ENCODE measurements at places on chromosomes 1 and 21.

DNA sequence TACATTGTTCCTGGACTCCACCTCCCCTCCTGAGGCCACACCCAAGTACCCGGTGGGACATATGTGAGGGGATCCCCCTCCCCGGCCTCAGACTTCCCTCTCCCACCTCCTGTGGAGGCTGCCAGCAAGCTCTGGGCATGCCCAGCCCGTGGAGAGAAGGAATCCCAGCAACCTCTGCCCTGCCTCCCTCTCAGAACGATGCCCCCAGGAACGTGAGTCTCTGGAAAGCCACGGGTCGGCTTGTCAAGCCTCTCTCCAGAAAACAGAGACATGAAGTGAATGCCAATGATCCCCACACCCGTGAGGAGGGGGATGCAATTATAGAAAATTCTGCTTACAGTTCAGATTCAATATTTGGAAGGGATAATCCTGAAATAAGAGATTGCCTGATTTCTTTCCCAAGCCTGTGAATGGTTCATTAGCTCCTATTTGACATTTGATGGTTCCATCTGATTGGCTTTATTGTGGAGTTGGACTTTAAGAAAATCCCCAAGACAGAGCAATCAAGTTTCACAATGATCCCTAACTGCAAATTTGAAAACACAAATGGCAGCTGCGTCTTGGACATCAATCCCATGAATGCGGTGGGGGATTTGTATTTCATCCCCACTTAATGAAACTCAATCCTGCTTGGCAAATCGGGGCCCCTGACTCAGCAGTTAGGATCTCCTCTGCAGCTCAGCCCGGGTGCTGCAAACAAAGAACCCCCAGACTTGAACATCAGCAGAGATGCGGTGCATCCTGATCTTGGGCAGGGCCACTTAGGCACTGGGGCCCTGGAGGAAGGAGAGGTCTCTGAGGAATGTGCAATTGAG, 9.1 kb upstream of the GUCA2B start:
- DNase-seq: no peak

DNA sequence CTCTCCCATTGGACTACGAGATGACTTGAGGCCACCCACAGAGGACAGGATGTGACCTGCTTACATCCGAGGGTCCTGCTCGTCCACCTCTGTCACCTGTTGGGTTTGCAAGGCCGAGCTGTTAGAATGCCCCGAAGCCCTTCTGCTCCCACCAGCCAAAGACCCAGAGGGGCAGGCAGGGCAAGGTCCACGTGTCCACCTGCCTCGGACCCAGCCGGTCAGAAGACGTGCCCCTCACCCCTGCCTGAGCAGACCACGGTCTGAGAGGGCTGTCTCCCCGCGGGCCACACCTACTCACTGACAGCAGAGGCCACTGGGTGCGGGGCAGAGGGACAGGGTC, 30.3 kb upstream of the TRAPPC10 start:
- no peak for DNase-seq

GRCh38 chr1:23244256-23244761, 27.0 kb upstream of the HTR1D start:
- DNase-seq: no peak

GRCh38 chr1:90262791-90263190, 267.9 kb downstream of the ZNF326 start:
- DNase-seq: no peak

DNA sequence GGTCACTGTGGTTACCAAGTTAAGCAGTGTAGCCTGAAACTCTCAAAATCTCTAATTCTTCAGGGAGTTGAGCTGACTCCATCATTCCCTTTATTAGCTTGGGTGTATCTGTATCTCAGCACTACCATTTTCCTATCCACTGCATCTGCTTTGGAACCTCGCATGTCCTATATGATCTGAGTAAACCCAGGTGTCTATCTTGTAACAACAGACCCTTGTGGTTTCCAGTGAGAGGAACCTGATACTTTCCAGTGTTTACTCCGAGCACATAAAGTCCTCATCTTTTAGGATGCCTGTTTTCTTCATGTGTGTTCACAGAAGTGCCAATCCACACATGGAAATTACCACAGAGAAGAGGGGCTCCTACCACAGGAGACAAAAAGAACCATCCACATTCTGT, 650.4 kb downstream of the LMO4 start:
- no peak for DNase-seq

DNA sequence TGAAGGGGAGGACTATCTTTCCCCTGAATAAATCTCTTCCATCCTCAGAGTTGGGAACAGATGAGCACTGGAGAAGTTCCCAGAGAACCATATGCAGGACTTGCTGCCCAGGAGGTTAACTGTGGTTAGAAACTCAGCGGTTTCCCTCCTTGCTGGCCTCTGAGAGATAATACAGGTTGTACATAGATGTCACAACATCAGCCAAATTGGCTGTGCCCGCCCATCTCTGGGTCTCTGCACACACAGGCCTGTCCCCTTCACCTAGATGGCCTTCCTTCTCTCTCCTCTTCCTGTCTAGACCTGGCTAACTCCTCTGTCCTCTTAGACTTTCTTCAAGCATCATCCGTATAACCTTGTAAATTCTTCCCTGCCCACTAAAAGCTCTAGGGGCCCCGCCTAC, 5.7 kb downstream of the RGS5 start:
- no peak for DNase-seq

DNA sequence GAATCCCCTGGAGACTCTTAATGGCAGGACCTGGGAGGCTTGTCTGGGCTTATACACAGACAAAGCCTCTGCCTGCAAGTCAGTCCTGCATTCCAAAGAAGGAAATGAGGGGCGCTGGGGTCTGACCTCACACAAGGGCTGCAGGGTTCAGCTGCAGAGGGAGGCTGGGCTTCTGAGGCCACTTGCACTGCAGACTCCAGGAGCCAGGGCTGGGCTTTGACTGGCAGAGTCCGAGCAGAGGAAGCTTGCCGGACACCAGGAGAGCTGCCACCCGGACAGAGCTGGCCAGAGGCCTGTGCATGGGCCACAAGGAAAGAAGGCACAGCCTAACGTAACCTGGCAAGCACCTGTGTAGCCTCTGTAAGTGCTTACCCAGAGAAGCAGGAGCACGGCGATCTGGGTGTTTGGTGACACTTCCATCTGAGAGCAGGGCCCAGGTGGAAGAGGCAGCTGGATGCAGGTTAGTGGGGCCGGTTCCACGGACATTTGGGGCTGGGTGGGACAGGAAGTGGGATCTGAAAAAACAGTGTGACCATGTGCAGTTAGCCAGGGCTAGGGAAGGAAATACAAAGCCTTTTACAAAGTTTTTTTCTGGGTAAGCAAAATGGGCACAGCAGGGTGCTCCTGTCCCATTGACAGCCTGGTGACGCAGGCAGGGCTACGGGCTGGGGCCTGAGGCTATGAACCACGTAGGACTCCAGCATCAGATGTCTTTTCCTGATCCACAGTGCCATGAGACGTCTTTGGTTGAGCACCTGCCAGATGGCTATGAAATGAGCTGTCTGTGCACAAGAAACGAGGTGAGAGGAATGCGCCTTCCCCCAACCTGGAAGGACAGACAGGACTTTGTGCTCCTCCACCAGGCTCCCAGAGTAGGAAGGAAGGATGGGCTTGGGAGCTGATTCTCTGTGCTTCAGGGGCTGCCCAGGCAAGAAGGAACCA, 37.3 kb upstream of the LBR start:
- DNase-seq: no peak

GRCh38 chr1:32334864-32335534, 1.0 kb downstream of the MARCKSL1 start:
- DNase-seq: peak; percentile 45

- no peak for DNase-seq
Observed at GRCh38 chr1:21342961-21343838, 52.9 kb upstream of the ECE1 start.

GRCh38 chr1:214808845-214809460, 206.0 kb downstream of the CENPF start:
- DNase-seq: no peak

GRCh38 chr1:94797291-94797690, 22.9 kb upstream of the SLC44A3 start:
- DNase-seq: no peak

- DNase-seq: no peak
Observed at GRCh38 chr1:15290382-15290781, 43.4 kb downstream of the FHAD1 start.

DNA sequence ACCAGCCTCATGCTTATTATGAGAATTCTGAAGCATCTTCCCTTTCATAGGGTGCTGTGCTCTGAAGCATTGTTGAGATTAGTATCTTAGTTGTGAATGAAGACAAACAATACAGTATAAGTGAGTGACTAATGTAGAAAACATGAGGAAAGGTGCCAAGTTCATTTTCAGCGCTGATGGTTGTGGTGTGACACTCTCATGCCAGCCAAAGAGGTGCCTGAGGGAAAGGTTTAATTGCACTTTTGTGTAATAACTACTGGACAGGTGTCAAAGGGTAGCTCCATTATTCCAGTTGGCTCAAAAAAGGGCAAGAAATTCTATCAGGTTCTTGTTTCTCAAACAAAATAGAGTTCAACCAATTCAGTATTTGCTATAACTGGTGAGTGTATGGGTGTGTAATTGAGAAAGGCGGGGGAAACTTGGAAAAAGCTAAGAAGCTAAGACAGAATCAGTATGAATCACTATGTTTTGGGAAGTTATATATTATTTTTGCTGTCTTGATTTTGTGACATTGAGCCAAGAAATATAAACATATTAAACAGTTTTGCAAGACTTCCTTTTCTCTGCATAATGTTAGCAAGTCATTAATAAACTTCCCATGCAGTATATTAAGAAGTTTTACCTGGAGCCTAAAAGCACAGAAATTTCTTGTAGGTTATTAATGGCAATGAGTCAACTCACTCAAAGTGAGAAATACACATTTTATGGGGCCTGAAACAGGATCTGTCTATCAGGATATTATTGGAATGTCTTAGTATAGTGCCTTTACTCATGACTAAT, 31.8 kb downstream of the KCNK2 start:
- DNase-seq: no peak

DNA sequence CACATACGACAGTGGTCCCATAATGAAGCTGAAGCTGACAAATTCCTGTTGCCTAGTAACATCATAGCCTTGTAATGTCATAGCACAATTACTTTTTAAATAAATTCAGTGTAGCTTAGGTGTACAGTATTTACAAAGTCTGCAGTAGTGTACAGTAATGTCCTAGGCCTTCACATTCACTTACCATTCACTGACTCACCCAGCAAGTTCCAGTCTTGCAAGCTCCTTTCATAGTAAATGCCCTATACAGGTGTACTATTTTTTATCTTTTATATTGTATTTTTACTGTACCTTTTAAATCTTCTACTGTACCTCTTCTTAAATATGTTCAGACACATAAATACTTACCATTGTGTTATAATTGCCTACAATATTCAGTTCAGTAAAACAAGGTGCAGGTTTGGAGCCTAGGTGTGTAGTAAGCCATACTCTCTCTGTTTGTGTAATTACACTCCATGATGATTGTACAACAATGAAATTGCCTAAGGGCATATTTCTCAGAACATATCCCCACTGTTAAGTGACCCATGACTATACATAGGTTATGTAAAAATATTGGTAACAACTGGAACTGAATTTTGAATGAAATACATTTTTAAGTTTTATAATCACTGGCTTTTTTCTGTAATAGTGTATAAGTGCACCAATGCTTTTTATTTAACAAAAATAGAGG, 33.5 kb upstream of the ADAM30 start:
- no peak for DNase-seq

DNA sequence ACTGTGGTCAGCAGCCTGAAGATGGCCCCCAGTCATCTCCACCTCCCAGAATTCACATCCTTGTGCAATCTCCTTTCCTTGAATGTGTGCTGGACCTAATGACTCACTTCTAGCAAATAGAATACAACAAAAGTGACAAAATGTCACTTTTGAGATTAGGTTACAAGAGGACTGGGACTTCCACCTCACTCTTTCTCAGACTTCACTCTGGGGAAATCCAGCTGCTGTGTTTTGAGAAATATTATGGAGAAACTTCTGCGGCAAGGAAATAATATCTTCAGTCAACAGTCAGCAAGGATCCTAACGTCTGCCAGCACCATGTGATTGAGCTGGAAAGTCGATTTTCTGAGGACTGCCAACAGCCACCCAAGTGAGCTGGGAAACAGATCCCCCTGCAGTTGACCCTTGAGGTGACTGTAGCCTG, 70.5 kb upstream of the GADD45A start:
- no peak for DNase-seq

DNA sequence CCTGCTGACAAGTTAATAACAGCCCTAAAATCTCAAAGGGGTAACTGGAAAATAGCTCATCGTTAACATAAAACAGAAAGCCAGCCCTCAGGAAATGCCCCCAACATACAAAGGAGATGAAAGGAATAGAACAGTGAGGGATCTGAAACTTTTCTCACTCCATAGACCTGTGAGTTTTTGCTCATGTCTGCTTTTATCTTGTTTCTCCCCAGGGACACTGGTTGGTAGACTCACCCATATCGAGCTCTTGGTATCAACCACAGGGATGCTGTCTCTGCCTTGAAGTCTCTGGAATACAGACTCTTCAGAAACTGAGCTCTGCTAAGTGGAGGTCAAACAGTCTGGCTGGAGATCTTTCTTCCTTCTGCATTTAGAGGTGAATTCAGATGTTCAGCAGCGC, 77.4 kb upstream of the CAMK1G start:
- DNase-seq: no peak

GRCh38 chr1:7574121-7575040, 196.7 kb upstream of the VAMP3 start:
- no peak for DNase-seq

- no peak for DNase-seq
Observed at GRCh38 chr21:45889961-45890360, 91.6 kb upstream of the COL6A1 start.

DNA sequence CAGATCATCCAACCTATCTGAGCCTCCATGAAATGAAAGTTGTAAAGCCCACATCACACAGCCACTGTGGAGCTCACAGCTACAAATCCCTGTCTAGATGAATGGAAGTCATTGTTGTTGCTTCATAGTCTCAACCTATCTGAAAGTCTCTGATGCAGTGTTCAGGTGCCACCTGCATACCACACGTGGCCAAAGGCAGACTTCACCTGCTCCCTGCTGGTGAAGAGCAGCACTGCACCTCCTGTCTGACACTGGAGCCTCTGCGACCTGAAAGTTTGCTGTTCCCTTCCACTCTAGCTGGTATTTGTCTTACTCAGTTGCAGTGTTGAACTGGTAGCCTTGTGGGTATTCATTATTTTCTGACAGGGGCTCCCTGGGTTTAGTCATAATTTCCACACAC, 18.4 kb downstream of the LORICRIN start:
- DNase-seq: no peak

- DNase-seq: no peak
Observed at GRCh38 chr1:98104289-98104688, 183.5 kb upstream of the DPYD start.

DNA sequence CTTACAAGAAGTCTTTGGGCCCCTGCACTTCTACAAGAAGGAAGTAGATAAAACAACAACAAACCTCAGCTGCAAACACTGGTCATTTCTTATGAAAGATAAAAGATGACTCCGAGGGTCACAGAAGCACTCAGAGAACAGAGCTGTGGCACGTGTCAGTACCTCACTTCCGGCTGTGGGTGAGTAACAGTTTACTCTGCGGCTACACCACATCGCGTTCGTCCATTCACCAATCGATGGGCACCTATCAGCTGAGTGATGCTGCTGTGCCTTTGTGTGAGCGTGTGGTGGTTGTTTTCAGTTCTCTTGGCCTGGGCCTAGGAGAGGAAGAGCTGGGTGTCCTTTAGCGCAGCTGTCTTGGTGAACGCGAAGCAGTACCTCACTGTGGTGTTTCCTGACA, 49.9 kb downstream of the COL6A1 start:
- no peak for DNase-seq

All from stimulated activated CD4-positive, alpha-beta T cell treated with anti-CD3 and anti-CD28 coated beads, Interleukin-15, amount 100 ng/mL, for 1 hour (primary cell).